ENCODE measurements at places on chromosomes 1 and 21. TPM values are rescaled to one million over a fixed set of nuclear protein-coding genes. Genes with fewer than 3 reads are reported as not detected.

Gene RGS16
- 57.1 TPM for total RNA-seq

- H3K36me3 ChIP-seq: no peaks in the 10 kb centered on the region
- no peaks in the 10 kb centered on the region for H3K4me1 ChIP-seq
- no peak for DNase-seq
Observed at GRCh38 chr1:115790356-115790755, 21.8 kb upstream of the CASQ2 start.

GRCh38 chr1:47701741-47702515, 264.1 kb downstream of the FOXD2 start:
- H3K4me3 ChIP-seq: no peak overlapping the region
- no peaks in the 10 kb centered on the region for H3K36me3 ChIP-seq
- DNase-seq: no peak
- no peaks in the 10 kb centered on the region for H3K4me1 ChIP-seq

DNA sequence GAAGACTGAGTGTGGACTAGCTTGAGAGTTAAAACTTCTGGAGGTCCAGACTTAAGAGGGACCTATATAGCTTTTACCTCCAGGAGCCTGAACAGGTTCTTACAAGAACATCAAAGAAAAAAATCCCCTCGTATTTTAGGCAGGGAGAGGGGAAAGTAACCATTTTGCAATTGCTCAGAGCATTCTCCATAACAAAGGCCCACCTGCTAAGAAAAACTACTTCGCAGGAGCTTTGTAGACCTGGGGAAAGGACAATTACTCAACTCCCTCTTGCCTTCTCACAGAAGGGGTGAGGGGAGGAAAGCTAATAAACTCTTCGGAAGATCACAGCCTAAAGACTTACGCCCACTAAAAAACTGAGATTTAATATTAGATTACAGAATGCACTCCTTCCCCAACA, 86.3 kb downstream of the RERE start:
- H3K4me3 ChIP-seq: no peak overlapping the region
- H3K27ac ChIP-seq: no peak overlapping the region
- no peaks in the 10 kb centered on the region for H3K27me3 ChIP-seq
- H3K36me3 ChIP-seq: no peaks in the 10 kb centered on the region
- peaks cover 14% of the 10 kb centered on the region for H3K4me1 ChIP-seq
